ENCODE measurements at places on chromosomes 5 and 9. TPM values are rescaled to one million over a fixed set of nuclear protein-coding genes. Genes with fewer than 3 reads are reported as not detected.

The PCDHAC2 gene
- not detected for total RNA-seq

GRCh38 chr9:99509065-99509745 lies 287.1 kb downstream of the SEC61B start:
- no peak for DNase-seq

The ADRA1B gene
- total RNA-seq = not detected

The RIGI gene
- total RNA-seq = 22.6 TPM

The SLC6A18 gene
- total RNA-seq = not detected

The CAMK2A gene
- total RNA-seq = not detected

The SHC3 gene
- total RNA-seq = 0.42 TPM

GRCh38 chr5:79811081-79811480 lies 121.4 kb downstream of the CMYA5 start:
- no peak for DNase-seq

DNA sequence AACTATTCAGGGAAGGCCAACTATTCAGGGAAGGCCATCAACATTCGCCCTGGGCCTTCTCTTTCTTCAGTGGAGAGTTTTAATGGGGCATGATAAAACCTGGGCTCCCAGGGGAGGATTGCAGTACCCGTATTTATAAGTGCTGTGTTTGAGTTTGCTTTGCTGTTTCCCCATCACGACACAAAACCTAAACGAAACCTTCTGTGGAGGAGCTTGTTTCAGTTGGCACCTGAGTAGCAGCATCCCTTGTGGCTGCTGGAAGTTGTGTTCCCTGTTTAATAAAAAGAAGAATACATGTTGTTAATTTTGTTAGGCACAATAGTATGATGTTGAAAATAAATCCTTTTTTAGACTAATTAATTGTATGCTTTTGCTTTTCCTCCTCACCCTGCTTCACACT lies 8.3 kb downstream of the WDR31 start:
- no peak for DNase-seq

DNA sequence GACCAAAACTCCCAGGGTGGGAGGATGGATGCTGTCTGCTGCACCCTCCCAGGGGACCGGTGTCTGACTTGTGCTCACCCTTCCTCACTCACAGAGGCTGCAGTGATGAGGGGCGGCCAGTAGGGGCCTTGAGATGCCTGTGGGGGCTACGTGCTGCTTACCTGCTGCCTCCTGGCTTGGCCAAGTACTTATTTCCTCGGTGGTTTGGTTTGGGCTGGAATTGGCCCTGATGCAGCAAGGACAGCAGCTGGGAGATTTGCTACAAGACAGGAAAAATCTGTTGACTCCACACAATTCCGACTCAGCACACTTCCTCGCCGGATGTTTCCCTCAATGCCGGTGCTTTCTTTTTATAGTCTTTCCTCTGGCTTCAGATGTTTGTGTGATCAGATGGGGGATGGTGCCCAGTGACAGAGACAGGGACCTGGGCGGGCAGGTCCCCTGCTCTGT lies 6.6 kb downstream of the PCDH12 start:
- DNase-seq = no peak

- no peak for DNase-seq
Measured at GRCh38 chr5:39762761-39763160, 338.0 kb upstream of the DAB2 start.

Measured in naive thymus-derived CD8-positive, alpha-beta T cell (primary cell).